D341Med (cell line): ENCODE measurements at places on chromosomes 1 and 21.

DNA sequence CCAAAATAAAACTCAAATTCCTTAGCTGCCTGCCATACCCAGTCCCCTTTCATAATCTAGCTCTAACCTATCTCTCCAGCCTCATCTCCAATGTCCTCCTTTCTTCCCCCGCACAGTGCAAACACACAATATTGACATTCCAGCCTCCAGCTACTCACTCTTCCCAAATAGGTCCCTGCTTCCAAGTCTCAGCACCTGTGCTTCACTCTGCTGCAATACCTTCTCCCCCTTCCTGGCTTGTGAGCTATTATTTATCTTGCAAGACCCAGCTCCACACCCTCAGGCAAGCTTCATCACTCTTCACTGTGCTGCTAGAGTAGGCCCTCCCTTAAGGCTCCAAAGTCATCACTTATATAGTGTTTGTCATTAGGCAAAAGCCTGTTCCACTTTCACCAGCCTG lies 9.7 kb downstream of the PLPP3 start:
- no peak for DNase-seq

- DNase-seq: no peak
Measured at GRCh38 chr21:43352568-43353281, 74.2 kb downstream of the SIK1 start.

GRCh38 chr21:35145626-35146233 lies 96.6 kb upstream of the RUNX1 start:
- DNase-seq: no peak

- peak; percentile 21 for DNase-seq
Measured at GRCh38 chr1:59900640-59901039, 25.9 kb downstream of the CYP2J2 start.

DNA sequence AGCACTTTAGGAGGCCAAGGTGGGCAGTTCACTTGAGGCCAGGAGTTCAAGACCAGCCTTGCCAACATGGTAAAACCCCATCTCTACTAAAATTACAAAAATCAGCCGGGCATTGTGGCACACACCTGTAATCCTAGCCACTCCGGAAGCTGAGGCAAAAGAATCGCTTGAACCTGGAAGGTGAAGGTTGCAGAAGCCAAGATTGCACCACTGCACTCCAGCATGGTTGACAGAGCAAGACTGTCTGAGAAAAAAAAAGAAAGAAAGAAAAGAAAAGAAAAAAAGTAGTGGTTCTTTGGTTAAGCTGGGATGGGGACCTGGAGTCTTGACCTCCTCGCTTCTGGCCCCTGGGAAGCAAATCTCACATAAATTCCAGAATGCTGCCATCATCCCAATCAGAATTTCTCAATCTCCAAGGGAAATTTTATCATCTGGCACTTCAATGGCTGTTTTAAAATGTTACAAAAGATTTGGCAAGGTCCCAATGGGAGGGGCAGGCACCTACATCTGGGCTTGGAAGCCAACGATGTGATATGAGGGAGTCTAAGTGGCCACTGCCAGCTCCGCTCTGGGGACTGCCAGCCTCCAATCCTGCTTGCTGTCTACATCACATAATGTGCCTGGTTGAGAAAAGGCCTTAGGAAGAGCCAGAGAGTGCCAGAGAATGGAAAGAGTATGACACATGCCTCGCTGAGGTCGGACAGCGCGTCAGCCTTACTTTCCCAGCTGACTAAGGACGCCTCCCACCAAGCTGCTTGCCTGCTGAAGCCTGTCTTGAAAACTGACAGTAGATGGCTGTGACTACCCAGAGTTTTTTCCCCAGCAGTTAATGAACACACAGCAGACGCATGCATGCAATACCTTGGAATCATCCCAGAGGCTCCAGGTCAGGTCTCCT lies 42.1 kb upstream of the SRP9 start:
- no peak for DNase-seq

- no peak for DNase-seq
Measured at GRCh38 chr1:175497501-175497900, 245.9 kb downstream of the TNR start.

DNA sequence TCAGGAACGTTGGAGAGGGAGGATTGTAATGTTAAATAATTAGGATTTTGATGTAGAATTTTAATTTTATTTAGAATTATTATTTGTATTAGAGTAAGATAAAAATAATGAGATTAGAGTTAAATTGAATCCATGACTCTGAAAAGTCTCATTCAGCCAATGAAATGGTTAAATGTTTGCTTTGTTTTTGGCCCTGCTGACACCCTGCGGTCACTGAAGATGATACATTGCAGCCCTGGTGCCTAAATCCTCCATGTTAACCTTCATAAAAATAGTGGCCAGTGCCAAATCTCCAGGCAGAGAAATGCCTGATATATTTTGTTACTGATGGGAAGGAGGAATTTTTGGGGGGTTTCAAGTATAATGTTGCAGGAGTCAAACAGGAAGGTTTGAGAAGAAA lies 27.3 kb upstream of the RLF start:
- DNase-seq: no peak

- DNase-seq: no peak
Measured at GRCh38 chr1:94942171-94943128, 15.5 kb upstream of the CNN3 start.

- DNase-seq: no peak
Measured at GRCh38 chr1:150262388-150263320, 5.1 kb downstream of the CA14 start.

DNA sequence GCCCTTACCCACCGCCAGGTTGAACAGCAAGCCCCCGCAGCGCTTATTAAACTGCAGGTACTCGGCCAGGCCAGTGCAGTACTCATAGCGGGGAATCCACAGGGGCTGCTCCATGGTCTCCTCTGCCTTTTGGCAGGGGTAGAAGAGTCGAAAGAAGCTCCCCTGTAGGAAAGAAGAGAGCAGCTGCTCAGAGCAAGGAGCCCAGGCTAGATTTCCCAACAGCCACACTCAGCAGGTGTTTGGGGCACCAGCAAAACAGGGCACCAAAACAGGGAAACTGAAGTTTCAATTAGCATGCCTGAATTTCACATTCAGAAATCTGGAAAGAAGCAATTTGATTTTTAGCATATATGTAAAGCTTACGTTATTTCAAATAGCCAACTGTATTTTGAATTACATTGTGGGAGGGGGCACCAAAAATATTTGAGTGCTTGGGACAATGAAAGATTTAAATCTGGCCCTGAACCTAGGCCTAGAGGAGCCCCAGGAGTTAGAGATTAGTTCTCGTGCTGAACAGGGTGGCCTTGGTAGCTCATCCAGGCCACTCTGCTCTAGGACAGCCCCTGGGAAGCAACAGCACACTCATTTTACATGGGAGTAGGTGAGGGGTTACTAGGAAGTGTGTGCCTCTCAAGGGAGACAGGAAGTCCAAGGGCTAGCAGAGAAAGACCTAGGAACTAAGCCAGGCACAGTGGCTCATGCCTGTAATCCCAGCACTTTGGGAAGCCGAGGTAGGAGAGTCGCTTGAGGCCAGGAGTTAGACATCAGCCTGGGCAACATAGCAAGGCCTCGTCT lies 8.2 kb downstream of the PAFAH2 start:
- no peak for DNase-seq

DNA sequence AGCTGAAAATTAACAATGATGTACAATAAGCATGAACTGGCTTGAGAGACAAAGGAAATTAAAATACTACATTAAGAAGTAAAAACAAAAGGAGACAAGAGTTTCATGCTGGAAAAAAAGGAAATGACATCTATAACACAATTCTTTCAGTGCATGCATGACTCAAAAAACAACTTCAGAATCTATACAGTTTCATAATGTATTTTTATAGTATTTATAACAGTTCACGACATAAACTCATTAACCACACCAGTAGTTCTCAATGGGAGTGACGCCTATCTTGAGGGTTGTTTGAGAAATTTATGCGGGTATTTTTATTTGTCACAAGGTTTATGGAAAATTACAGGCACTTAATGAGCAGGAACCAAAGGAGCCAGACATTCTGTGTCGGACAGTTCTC lies 168.5 kb downstream of the SMYD3 start:
- DNase-seq: no peak

DNA sequence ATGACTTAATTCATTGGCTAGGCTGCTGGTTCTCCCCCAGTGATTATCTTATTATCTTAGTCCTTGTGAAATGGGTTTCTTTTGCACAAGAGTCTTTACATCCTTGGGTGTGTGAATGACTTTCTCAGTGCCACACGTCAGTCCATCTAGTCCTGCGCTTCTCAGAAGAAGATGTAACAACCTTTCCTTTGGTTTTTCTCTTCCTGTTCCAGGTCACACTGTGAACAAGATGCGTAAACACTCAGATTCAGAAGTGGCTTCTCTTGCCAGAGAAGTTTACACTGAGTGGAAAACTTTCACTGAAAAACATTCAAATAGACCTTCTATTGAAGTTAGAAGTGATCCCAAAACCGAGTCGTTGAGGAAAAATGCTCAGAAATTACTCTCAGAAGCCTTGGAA lies 35.0 kb downstream of the TCEANC2 start:
- DNase-seq: no peak

DNA sequence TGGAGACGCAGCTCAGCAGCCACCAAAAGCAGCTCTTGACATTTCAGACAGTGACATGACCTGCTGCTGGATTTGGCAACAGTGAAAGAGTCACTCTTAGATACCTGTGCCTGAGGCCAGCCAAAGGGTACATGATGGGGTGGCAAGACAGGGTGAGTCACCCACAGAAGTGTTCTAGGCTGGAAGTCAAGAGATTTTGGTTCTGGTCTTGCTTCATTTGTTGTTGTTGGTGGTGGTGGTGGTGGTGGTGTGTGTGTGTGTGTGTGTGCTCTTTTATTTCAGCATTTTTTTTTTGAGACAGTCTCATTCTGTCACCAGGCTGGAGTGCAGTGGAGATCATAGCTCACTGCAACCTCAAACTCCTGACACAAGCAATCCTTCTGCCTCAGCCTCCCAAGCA lies 25.8 kb downstream of the SHISAL2A start:
- no peak for DNase-seq

DNA sequence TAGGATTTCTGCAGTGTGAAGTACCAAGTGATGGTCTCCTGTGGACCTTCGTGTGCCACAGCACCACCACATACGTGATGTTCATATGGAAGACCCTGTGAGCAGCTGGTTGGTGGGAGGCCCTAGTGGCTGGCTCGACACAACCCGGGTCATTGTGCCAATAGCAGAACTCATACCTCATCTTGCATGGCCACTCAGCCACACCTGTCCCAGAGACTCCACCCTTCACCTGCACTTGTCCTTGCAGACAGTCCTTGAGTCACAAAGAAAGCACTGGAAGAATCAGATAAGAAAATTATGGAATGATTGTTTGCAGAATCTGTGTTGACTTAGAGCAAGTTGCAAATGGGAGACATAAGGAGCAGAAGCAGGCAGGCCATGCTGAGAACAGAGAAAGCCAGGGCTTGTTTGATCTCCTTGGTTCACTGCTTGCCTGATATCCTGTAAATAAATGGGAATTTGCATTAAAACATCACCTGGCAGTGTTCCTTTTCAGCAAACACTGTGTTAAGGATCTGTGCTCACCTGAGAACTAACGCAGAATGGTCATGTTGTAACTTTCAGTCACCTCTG lies 307.7 kb downstream of the SIPA1L2 start:
- DNase-seq: no peak

- DNase-seq: peak; percentile 54
Measured at GRCh38 chr1:23369335-23370013, at the start of gene ZNF436. Gene ZNF436, minus strand, starts transcription at chr1:23369836. Its CDS starts 1,831 bp downstream, at chr1:23368005.

DNA sequence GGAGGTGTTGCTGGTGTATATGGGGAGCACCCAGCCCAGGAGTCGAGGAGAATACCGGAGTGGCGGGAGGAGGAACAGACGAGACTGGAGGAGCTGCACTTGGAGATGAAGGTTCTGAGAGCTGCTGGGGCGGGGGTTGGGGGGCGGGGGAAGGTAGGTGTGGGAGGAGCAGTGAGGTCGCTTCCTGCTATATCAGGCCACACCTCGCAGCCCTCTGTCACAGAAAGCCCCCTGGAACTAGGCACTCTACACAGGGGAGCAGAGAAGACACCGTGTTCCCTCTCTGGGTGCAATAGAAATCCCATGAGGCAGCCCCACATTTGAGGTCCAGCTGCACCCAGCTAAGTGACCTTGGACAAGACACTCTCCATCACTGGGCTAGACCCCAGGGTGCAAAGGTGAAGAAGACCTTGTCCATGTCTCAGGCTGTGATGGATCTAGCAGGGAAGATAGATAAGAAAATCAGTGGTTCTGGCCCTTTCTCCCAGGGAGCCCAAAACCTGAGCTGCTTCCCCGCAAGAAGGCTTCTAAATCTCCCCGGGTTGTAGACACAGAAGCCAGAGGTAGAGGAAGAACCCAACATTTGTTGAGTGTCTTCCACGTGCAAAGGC lies 155.8 kb upstream of the EDN2 start:
- no peak for DNase-seq

DNA sequence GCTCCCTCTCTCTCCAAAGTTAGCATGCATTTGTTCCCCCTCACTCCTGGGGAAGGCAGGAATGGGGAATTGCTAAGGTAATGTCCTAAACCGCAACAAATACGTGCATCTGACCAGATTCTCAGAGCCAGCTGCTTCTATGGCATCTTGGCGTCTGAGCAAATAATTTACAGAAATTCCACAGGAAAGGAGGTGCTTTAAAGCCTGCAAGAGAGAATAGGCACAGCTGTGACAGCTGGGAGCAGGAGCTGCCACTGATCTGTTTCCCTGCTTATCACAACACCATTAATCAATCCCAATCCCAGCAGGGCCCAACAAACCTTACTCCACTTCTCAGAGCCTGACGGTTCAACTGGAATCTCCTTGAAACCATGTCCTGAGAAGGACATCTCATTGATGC lies 83.5 kb upstream of the ZNF281 start:
- no peak for DNase-seq
